Psoas muscle (tissue), 8 donors: ENCODE measurements at places on chromosomes 12 and 14. TPM values are rescaled to one million over a fixed set of nuclear protein-coding genes. Genes with fewer than 3 reads are reported as not detected.
A peak's percentile ranks its signal among the peaks of the same experiment; 100 is the strongest.

The PAWR gene
- total RNA-seq, result 2.7 TPM

The CAPZA3 gene
- not detected for total RNA-seq

GRCh38 chr14:83638748-83639504 is 1891.0 kb upstream of the FLRT2 start:
- no peak for DNase-seq

GRCh38 chr12:128813883-128814282 is 9.9 kb downstream of the SLC15A4 start:
- DNase-seq, result no peak

- no peak for DNase-seq
Measured at GRCh38 chr12:37543131-37543965, 773.2 kb upstream of the ALG10B start.

The C14orf180 gene
- total RNA-seq, result 0.34 TPM

DNA sequence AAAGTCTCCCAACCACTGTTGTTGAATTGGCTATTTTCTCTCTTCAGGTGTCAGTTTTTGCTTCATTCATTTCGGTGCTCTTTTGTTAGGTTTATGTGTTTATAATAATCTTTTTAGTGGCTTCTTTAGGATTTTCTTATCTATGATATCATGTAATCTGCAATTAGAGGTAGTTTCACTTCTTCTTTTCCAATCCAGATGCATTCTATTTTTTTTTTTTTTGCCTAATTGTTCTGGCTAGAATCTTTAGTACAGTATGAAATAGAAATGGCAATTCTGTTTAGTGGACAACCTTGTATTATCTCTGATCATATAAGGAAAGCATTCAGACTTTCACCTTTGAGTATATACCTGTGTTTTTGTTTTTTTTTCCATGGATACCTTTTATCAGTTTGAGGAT is 17.4 kb downstream of the CNOT2 start:
- DNase-seq, result no peak

The PAX9 gene
- 0.28 TPM for total RNA-seq

DNA sequence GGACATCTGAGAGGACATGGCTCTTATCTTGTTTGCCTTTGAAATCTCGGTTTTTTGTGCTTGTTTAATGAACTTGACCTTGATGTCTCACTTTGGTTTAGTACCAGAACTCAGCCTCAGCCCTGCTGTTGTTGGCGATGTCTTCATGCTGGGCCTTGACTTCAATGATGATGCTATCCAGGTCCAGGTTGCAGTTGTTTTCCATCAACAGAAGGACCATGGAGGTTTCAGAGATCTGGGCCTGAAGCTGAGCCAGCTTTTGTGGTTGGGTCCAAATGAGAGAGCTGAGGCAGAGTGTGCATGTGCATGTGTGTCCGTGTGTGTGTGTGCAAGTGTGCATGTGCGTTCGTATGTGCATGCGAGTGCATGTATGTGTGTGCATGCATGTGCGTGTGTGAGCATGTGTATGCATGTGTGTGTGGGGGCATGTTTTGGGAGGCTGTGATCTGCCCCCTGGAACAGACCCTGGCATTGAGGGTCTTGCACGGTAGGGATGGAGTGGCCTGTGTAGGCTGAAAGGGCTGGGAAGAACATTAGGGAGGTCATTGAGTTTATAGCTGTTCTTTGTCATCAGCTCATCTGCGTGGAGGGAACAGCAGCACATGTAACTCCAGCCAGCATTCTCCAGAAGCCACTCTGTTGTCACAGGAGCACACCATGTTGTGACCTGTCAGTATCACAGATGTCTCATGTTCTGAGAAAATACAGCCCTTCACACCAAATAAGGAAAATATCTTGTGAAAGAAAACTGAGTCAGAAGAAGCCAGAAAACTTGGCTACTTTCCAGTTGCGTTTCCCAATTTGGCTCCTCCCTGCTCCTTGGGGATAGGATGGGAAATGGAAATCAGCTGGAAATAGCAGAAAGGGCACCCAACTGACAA is 10.0 kb upstream of the KRT82 start:
- no peak for DNase-seq

GRCh38 chr12:63753743-63754142 is 26.0 kb upstream of the RXYLT1 start:
- DNase-seq, result no peak

The TSPAN19 gene
- not detected for total RNA-seq

The NTN4 gene
- total RNA-seq, result 4.2 TPM

- DNase-seq, result no peak
Measured at GRCh38 chr12:33795536-33795935, 226.8 kb upstream of the ALG10 start.

DNA sequence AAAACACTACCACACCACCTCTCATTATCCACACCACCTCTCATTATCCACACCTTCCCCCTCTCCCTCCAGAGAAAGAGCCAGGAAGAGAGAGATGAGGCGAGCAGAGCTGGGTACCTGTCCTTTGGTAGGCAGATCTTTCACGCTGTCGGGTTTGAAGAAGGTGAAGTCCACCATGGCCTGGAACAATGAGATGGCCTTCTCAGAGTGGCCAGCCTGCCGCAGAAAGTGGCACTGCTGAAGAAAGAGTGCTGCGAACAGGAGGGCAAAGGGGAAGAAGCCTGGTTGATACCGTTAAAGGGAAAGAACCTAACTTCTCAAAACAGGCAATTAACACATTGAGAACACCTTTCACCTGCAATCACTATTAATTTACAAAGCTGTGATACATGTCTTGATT is 30.6 kb downstream of the NRDE2 start:
- DNase-seq, result no peak

DNA sequence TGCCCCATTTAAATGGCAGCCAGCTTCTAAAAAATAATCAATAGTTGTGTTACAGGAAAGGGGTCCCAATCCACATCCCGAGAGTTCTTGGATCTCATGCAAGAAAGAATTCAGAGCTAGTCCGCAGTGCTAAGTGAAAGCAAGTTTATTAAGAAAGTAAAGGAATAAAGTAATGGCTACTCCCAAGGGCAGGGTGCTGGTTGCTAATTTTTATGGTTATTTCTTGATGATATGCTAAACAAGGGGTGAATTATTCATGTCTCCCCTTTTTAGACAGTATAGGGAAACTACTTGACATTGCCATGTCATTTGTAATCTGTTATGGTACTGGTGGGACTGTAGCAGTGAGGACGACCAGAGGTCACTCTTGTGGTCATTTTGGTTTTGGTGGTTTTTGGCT is 591.3 kb downstream of the LRFN5 start:
- DNase-seq, result no peak

The HCAR3 gene
- total RNA-seq, result 0.13 TPM

- DNase-seq, result peak; percentile 34
Measured at GRCh38 chr12:30969606-30970395, 43.3 kb downstream of the TSPAN11 start.

DNA sequence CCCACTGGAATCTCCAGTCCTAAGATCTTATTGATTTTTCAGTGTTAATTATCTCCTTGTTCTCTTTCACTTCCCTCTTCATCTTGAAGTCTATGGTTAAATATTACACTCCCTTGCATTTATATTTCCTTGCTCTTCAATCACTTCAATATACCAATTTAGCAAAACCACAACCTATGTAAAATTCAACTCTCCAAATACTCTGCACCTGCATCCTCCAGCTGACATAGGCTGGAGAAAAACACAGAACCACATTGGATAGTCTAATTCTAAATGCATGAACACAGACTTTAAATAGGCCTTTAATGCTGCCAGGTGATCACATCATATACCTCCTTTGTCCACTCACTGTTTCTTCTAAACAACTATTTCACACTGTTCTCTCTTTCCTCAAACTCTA is 253.8 kb upstream of the GARIN6 start:
- no peak for DNase-seq

The LIN52 gene
- 1.7 TPM for total RNA-seq

GRCh38 chr14:75523771-75524171 is 1.5 kb downstream of the BATF start:
- DNase-seq, result no peak

DNA sequence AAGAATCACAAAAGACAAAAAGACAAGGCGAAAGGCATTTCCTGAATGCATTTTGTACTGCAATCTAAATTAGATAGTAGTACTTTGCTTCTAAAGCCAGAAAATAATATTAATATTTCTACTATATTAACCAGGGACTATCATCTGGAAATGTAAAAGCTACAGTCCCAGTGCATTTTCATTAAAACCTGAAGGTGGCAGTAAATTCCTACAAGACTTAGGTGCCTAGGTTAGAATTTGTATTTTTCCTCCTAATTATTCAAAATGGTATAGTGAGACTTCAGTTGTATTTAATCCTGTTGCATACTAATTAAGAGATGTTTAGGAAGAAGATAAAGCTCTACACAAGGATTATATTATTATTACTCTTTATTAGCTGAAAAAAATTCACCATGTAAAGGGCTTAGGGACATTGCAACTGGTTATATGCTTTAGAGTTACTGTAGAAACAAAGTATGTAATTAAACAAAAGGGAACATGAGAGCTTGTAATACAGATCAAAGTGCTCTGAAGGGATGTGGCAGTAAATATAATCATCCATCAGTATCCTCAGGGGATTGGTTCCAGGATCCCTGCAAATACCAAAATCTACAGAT is 53.6 kb downstream of the BRMS1L start:
- DNase-seq, result no peak

DNA sequence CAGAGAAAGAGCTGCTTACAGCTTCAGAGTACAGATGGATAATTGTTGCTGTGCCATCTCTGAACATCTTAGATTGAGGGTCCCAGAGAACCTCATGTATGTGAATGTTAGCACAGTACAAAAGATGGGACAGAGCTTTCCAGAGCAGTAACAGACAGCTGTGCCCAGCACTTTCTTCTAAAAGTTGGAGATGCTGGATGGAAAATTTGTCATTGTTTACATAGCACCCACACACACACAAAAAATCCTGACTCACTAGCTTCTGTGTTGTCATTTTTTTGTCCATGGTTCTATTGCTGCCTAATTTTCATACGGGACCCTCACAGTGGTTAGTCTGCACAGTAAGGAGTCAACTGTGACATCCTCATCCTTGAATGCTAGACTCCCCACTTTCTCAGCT is 374.7 kb downstream of the DIO2 start:
- no peak for DNase-seq

The PSME2 gene
- total RNA-seq, result 53.1 TPM

The SSPN gene
- total RNA-seq, result 88.7 TPM

DNA sequence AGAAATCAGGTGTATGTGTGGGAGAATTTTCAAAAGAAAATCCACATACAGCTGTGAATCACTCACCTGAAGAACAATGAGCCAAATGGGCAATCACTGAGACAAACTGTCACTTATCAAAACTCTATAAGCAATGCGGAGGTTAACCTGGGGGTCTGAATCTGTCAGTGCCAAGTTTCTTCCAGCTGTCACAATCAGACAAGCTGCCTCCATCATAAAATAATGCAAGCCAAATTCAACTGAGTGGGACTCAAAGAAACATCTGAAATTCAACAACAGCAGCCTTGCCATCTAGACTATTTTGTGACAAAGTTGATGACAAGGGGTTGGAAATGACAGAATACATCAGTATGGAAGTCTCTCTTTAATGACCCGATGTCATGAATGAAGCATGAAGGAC is 60.3 kb downstream of the GARIN6 start:
- no peak for DNase-seq

GRCh38 chr12:11749943-11750690 is 100.6 kb downstream of the ETV6 start:
- no peak for DNase-seq

The KRT71 gene
- total RNA-seq, result not detected
